ENCODE measurements at places on chromosomes 12 and 14. TPM values are rescaled to one million over a fixed set of nuclear protein-coding genes. Genes with fewer than 3 reads are reported as not detected.

Gene TSPAN11
- polyA plus RNA-seq: 3.8 TPM

Gene OASL
- polyA plus RNA-seq: 0.14 TPM

Gene MYF6
- polyA plus RNA-seq: 0.17 TPM

Gene TWF1
- polyA plus RNA-seq: 77.3 TPM

Gene MTERF2
- 33.9 TPM for polyA plus RNA-seq

GRCh38 chr12:132289356-132290202, 39.8 kb downstream of the GALNT9 start:
- DNase-seq: no peak

- DNase-seq: no peak
Observed at GRCh38 chr14:103705118-103705503, 10.1 kb downstream of the XRCC3 start.

- DNase-seq: no peak
Observed at GRCh38 chr12:129186952-129187351, 333.7 kb downstream of the GLT1D1 start.

GRCh38 chr14:43898687-43899086, 608.4 kb downstream of the FSCB start:
- no peak for DNase-seq

DNA sequence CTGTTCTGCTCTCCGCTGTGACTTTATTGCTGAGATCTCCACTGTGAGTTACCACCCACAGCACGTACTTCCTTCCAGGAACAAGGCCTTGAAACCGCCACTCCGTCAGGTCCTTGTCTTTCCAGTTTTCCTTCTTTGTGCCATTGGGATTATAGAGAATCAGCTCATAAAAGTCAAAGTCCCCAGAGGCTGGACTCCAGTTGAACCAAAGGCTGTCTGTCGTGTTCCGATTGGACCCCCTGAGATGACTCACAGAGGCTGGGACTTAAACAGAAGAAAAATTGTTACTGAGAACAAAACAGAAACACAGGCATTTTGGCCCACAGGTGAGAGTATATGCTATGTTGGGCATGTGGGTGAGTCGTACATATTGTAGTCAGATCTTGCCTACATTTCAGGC, 76.6 kb downstream of the PTPRB start:
- DNase-seq: no peak

GRCh38 chr12:26090836-26091510, 33.9 kb downstream of the BHLHE41 start:
- DNase-seq: no peak

GRCh38 chr12:82855872-82856271, 169.2 kb downstream of the TMTC2 start:
- no peak for DNase-seq

DNA sequence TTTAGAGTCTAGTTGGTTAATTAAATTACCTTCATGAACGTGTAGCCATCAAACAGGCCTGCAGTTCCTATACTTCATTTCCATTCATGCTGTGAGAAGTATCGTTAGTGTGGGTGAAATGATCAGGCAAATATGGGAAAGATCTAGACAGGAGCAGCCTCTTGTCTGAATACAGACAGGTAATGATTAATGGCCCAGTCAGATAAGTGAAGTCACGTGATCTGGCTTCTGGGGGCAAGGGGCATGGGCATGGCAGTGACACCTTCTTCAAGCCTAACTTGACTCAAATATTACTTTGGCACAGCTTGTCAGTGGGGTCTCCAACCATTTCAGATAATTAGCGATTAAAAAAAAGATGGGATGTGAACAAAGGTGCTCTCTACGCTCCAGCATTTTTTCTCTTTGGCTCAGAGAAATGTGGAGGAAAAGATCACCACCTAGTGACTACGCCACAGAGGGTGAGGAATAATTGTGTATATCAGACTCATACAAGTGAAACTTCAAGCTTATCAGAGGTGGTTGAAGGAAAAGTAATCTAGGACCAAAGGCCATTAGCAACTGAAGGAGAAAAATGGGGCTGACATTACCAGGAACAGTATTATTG, 17.8 kb downstream of the GUCY2C start:
- no peak for DNase-seq

Data from right renal cortex interstitium (tissue), 3 donors.